HFFc6 (cell line): ENCODE measurements at places on chromosomes 13 and 19.

- DNase-seq: no peak
These were observed 463 bp downstream of the PCSK4 start for GRCh38 chr19:1489463-1490310.

GRCh38 chr13:30785191-30785850 lies 50.0 kb downstream of the ALOX5AP start:
- no peak for DNase-seq

DNA sequence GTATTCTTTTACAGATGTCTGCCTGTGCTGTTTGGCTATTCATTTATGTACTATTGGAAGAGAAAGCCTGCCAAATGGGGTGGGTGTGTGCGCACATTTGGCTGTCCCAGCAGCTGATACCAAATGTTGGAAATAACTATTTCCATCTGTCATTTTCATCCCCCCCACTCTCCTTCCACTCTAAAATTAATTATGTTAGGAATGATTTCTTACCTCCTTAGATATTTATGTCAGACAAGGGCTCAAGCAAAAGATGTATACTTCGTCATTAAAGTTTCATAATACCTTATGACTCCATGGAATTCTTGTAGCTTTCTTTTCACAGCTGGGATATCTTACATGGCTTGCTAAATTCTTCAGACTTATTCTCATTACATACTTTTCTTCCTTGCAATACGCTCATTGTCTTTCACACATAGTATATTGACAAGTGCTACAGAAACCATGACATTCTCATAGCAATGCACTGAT lies 18.6 kb downstream of the ITM2B start:
- DNase-seq: no peak

GRCh38 chr19:4007836-4008539 lies 452 bp downstream of the PIAS4 start:
- no peak for DNase-seq

DNA sequence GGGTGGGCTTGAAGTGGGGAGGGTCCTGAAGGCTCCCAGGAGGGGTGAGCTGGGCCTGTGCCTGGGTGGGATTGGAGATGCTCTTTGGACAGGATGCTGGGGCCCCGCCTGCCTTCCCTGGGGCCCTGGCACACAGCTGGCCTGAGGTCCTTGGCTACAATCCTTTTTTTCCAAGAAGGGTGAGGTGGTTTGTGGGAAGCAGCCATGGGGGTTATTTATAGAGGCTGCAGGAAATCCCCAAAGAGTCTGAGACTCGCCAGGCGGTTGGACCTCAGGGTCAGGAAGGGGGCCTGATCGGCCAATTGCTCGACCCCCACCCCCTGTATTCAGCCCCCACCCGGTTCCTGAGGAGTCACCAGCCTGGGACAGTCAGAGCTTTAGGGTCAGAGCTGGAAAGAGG lies 10.0 kb downstream of the GTPBP3 start:
- DNase-seq: no peak

DNA sequence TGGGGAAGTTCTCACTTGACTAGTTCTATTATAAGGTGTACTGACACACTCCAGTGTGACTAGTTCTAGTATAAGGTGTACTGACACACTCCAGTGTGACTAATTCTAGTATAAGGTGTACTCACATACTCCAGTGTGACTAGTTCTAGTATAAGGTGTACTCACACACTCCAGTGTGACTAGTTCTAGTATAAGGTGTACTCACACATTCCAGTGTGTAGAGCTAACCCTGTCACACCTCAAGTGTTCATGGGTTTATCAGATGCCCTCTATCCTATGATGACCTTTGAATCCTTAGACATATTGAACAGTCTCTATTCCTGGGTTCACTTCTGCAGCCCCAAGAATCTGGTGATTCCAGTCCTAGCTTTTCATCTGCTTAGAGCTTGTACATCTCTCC lies 54.6 kb upstream of the MYO16 start:
- no peak for DNase-seq

GRCh38 chr13:37129866-37130265 lies 24.4 kb upstream of the CSNK1A1L start:
- no peak for DNase-seq

GRCh38 chr13:101149735-101150384 lies 266.4 kb downstream of the NALCN start:
- peak; percentile 4 for DNase-seq

DNA sequence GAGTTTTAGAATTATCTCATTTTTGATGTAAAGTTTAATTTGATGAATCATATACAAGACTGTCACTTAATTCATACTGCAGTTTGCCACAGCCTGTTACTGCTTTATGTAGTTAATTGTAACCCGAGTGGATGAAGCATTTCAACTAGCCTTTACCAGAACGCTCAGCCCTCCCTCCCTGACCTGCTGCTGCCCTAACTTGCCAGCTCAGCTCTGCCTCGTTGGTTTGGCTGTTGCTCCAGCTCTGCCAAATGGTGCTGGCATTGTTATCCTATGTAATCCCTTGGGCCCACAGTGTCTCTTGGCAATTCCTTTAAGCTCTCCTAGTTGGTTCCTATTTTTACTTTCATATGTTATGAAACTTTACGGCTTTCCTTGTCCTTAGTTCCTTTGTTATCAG lies 113.3 kb downstream of the LMO7 start:
- no peak for DNase-seq

GRCh38 chr13:69418319-69418718 lies 689.3 kb upstream of the ATXN8OS start:
- no peak for DNase-seq

DNA sequence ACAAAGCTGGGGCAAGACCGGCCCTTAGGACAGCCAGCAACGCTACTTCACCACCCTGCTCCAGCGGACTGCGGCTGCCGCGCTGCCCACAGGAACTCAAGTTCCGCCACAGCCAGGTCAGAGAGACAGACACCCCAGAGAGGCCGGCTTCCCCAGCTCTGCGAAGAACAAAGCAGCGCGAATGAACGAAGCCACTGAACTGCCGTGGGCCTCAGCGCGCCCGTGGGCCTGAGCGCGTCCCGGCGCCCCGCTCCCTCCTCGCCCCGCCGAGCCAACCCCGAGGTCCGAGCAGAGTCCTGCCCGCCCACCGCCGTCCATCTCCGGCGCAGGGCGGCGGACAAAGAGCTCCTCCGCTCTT lies 158.4 kb downstream of the RNF17 start:
- peak; percentile 25 for DNase-seq

GRCh38 chr13:39306639-39307589 lies 268.7 kb downstream of the NHLRC3 start:
- DNase-seq: no peak

GRCh38 chr13:61107989-61108388 lies 307.7 kb downstream of the PCDH20 start:
- no peak for DNase-seq

DNA sequence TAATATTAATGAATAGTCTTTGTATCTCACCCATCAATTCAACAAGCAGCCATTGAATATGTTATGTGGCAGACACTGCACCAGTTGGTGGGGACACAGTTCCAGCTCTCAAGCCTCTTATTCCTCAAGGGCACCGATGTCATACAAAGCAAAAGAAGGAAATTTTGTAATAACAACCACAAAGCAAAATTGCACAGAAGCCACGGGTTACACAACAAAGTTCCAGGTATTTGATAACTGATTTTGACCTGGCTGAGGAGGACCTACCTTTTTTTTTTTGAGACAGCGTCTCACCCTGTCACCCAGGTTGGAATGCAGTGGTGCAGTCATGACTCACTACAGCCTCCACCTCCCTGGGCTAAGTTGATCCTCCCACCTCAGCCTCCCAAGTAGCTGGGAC lies 266.7 kb downstream of the FOXO1 start:
- DNase-seq: no peak
